Vagina (tissue), 2 donors: ENCODE measurements at places on chromosomes 6 and 20. TPM values are rescaled to one million over a fixed set of nuclear protein-coding genes. Genes with fewer than 3 reads are reported as not detected.

The DPPA5 gene
- not detected for total RNA-seq

GRCh38 chr6:139536751-139537617 lies 162.5 kb upstream of the CITED2 start:
- no peak for DNase-seq

DNA sequence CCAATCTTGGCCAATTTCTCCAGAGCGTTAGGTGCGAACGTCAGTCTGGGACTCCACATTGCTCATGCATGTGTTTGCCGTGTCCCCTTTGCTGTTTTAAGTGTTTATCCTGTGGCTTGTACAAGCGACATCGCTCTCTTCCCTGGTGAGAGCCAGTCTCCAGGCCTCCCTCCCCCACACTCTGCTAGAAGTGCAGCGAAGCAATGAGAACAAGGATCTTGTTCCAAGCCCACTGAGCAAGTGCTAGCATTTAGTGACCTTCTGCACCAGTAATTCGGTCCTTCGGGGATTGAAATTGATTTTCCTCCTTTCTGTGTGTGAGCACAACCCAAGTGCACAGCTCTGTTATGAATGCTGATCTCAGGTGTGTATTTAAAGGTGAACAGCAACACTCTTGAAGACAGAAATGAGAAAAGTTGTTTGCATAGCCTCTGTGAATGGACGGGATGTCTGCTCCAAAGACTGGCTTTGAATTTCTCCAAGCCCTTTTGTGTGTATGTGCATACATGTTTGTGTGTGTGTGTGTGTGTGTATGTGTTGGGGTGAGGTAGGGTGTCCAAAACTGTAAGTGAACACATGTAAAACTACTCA lies 29.0 kb downstream of the CD83 start:
- peak; percentile 64 for DNase-seq

DNA sequence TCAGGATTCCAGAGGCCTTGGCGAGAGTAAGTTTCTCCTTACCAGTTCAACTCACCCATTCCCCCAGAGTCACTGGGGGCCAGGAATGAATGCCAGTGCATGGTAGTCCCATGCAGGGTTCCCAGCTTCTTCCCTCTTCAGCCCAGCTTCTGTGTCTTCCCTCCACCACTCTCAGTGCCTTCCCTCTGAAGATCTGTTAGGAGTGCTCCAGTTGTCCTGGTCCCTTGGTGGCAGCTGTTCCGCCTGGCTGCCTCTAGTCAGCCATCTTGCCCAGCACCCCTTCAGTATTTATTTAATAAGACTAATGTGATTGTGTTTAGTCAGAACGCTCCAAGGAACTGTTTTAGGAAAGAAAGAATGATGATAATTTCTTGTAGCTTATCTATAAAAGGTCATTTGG lies 23.1 kb downstream of the FIG4 start:
- DNase-seq, result no peak

DNA sequence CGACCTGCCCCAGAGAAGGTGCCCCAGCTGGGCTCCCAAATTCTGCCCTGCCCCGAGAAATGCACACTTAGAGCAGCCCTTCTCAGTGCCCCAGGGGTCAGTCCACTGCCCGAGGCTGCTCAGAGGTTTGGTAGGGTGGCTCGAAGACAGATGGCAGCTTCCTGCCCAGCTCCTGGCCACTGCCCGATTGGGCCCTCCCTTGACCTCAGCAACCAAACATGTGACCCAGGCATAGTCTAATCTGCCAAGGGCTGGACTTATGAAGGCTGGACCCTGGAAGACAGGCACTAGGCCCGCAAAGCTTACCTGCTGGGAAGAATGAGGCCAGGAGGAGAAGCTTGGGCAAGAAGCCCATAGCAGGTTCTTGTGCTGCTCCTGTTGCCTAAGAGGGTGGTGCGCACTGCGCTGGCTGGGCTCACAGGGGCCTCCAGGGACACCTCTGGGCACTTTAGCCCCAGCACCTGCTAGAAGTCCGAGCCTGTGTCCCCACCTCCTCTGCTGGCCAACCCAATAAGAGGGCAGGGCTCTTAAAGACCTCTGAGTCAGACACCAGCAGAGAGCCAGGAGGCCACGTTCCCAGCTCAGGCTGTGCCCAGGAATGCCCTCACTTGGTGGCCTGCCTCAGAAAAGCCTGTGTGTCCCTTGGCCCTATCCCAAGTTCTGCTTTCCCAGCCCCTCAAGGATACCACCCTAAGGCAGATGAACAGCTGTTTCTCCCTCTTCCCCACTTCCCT lies 5.5 kb downstream of the SIGLEC1 start:
- DNase-seq, result no peak

GRCh38 chr6:151242420-151242861 lies 2.7 kb downstream of the AKAP12 start:
- no peak for DNase-seq

The CFAP206 gene
- not detected for total RNA-seq

GRCh38 chr6:91173186-91173585 lies 586.3 kb upstream of the MAP3K7 start:
- DNase-seq, result no peak

DNA sequence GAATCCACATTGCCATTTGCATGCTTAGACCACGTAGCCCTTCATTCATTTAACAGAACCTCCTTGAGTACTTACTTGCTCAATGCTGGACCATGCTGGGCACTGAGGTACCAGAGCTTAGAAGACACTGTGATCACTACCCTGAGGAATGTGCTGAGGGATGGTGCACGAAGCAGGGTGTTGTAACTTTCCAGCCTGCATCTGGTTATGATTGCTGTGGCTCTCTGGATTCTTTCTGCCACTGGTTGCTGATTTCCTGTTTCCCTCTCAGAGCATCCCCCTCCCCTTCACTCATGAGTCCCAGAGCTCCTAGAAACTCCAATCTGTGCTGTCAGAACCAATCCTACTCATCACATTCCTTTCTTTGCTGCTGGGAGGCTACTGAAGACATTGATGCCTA lies 537.4 kb downstream of the PTPRT start:
- DNase-seq, result no peak

- DNase-seq, result no peak
These were observed 102.5 kb downstream of the PAK5 start for GRCh38 chr20:9736373-9736772.

GRCh38 chr6:158718461-158719046 lies 68.7 kb downstream of the SYTL3 start:
- DNase-seq, result no peak

DNA sequence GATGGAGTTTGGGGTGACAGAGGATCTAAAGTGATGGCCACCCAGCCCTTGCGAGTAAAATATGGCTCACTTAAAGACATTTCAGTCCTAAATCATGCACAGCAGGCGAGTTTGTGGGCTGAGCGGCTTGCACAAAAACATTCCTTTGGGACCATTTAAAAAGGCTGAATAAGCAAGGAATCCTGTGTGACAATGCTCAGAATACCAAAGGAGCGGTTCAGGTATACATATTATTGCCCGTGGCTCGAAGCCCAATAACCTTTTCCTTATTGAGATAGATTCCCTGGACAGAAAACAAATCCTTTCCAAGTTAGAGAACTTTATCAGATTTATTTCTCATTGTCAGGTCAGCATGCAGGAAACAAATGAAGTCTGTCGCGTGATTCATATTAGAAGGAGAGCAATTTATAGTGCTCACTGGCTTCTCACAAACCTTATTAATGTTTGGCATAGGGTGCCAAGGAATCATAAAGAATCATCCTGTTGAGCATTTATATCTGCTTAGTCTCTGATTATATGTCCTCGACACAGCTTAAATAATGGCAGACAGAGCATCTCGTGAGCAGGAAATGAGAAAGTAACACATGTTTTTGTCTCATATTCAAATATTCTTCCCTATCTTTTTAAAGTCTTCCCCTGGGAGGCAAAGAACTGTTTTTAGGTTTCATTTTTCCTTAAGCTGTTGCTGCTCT lies 121.3 kb downstream of the TRMT11 start:
- DNase-seq, result no peak

The BAK1 gene
- total RNA-seq, result 19.2 TPM

The NEURL2 gene
- total RNA-seq, result 15.2 TPM

DNA sequence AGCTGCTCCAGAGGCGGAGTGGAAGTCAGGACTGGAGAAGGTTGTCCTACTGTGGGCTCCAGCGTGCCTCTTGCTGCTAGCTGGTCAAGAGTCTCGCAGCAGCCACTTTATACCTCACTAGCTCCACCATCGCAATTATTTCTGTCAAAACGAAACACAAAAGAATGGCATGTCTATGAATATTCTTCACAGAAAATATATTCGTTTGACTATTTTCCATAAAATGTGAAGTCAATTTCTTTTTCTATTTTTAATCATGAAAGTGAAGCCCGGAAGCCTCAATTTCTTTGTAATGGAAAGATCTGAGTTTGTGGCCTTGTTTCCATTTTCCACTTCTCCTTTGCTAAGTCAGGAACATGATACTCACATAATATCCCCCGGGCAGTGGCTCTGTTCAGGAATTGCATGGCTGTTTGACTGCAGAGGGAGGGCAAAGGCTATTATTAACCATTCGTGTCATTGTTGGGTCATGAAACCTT lies 51.7 kb downstream of the DTD1 start:
- no peak for DNase-seq

The SLC17A9 gene
- 2.5 TPM for total RNA-seq

DNA sequence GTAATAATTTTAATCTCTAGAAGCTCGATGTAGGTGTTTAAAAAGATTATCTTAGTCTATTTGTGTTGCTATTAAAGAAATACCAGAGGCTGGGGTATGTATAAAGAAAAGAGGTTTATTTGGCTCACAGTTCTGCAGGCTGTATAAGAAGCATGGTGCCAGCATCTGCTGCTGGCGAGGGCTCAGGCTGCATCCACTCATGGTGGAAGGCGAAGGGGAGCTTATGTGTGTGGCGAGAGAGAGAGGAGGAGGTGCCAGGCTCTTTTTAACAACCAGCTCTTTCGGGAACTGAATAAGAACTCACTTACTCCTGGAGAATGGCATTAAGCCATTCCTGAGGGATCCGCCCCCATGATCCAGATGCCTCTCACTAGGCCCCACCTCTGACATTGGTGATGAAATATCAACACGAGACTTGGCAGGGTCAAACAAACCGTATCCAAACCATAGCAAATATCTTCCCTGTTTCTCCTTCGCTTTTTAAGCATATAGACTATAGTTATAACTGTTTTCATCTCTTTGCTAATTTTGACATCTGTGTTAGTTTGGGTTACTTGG lies 24.5 kb downstream of the CHMP4B start:
- DNase-seq, result no peak

DNA sequence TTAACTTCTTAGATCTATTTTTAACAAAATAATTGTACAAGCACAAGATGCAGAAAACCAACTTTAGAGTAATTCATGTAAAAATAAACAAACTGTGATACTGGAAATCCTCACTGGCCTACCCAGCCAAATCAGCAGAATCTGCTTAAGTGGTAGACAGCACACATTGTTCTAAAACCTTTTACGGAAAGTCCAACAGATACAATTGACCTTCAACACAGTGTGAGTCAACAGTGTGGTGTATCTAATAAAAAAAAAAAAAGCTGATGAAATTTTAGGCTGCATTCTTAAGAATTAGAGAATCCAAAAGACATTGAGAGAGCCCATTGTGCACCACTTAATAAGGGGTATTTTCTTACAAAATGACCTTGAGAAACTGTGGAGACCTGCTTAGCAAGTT lies 174.5 kb downstream of the COL21A1 start:
- DNase-seq, result no peak

The ZCCHC3 gene
- 13.8 TPM for total RNA-seq
